A549 (cell line): ENCODE measurements at places on chromosomes 13 and 19. TPM values are rescaled to one million over a fixed set of nuclear protein-coding genes. Genes with fewer than 3 reads are reported as not detected.

Gene ANGPTL4
- 12.3 to 18.1 TPM (median 15.1 TPM) in 3 replicates for polyA plus RNA-seq

Gene KCNK6
- polyA plus RNA-seq: 2.4 to 2.8 TPM (median 2.4 TPM) in 3 replicates

DNA sequence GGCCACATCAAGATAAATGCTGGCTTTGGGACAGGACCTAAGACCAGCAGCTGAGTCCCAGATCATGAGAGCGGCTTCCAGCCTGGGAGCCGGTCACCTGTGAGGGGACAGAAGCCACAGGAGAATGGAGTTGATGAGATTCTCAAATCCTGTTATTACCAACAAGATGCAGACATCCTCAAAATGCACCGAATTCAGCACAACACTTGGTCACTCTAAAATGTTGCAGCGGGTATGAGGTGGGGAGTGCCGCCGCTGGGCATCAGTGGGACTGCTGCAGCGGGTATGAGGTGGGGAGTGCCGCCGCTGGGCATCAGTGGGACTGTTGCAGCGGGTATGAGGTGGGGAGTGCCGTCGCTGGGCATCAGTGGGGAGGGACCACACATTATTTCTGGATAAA is 21.2 kb downstream of the RANBP3 start:
- no peak for DNase-seq

- no peak for DNase-seq
Measured at GRCh38 chr19:33814181-33815165, 17.8 kb downstream of the KCTD15 start.

GRCh38 chr13:65292488-65292901 is 1937.6 kb downstream of the PCDH9 start:
- DNase-seq: no peak

- DNase-seq: no peak
Measured at GRCh38 chr13:83471011-83471410, 411.3 kb downstream of the SLITRK1 start.

DNA sequence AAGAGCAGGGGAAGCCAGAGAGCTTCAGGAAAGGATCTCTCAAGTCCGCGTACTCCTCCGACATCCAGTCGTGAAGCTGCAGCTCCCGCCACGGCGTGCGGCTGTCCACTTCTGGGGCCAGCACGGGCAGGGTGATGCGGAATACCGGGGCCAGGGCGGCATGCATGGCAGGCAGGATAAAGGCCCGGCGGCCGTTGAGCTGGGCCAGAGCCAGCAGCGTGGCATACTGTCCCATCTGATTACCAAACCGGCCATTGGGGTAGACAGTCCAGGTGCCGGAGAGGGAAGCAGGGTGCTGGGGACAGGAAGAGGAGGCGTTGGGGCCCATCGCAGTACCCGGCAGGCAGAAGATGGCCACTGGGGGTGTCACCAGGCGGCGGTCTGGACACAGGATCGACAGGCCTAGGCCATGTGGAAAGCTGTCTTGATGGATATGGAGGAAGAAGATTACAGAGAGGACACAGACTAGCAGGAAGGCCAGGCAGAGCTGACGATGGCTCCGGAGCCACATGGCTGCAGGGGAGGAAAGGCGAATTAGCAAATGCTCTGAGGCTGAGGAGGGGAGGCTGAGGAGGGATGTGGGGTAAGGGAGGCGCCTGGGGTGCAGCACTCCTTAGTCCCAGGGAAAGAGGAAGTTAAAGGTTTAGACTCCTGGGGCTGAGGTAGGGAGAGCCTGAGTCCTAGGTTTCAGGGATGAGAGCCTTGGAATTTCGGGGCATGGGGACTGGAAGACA is 1.5 kb downstream of the FUT1 start:
- DNase-seq: no peak

GRCh38 chr19:31671411-31672035 is 322.3 kb upstream of the TSHZ3 start:
- no peak for DNase-seq

Gene CGB1
- 0.13 TPM in 1 of 3 replicates, not detected in the others for polyA plus RNA-seq

DNA sequence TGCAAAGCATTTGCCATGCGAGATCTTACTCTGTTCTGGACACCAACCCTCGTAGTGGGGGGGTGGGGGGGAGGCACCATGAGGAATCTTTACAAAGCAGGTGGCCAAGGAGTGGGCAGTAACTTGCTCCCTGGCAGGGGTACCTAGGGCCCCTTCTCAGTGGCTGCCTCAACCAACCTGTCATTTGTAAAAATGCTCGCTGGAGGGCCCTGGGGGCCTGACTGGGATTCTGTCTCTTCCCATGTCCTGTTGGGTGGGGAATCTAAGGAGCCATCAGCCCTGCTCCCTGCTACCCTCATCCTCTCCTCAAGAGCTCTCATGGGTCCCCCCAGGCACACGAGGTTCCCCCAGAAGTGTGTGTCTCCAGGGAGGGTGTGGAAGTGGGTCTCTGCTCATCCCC is 1.5 kb downstream of the KCNN1 start:
- no peak for DNase-seq

Gene WDR88
- polyA plus RNA-seq: not detected in 3 replicates

DNA sequence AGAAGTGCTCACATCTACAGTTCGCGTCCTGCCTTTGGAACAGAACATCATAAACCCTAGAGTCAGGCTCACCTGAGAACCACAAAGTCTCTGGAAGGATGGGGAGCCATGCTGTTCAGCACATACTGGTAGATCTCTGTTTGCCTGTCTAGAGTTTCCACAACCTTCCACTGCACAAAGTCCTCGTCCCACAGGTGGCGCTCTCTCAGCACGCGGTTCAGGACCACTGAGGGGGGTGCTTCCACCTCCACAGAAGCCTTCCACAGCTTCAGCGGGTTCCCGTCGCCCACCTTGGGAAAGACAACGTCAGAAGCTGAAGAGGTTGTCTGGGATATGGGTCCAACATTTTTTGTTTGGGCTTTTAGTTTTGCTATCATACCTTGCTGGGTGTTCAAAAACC is 93.6 kb downstream of the KL start:
- no peak for DNase-seq

- no peak for DNase-seq
Measured at GRCh38 chr19:49161987-49162386, 4.4 kb downstream of the TRPM4 start.

Gene ENOX1
- 0.28 to 0.33 TPM (median 0.28 TPM) in 3 replicates for polyA plus RNA-seq

Gene SHD
- polyA plus RNA-seq: 0.29 to 0.38 TPM in 2 of 3 replicates, not detected in the other

DNA sequence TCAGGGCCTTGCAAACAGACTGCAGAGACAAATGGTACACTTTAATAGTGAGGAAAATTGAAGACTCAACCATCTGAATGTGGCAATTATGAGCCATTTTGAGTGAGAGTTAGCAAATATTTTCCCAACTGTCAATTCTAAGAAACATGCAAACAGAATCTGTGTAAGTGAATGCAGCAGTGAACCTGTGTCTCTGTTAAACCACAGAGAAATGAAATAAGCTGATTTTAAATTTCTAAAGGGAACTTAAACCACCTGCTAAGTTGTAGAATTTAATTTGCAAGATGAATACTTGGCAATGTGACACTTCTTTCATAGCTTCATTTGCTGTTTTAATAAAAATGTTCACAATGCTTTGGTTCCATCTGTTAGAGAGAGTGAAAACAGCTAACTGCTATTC is 42.0 kb upstream of the TDRD3 start:
- DNase-seq: no peak

Gene RNF113B
- not detected in 3 replicates for polyA plus RNA-seq

Gene TMEM190
- 1.2 to 1.9 TPM (median 1.7 TPM) in 3 replicates for polyA plus RNA-seq

DNA sequence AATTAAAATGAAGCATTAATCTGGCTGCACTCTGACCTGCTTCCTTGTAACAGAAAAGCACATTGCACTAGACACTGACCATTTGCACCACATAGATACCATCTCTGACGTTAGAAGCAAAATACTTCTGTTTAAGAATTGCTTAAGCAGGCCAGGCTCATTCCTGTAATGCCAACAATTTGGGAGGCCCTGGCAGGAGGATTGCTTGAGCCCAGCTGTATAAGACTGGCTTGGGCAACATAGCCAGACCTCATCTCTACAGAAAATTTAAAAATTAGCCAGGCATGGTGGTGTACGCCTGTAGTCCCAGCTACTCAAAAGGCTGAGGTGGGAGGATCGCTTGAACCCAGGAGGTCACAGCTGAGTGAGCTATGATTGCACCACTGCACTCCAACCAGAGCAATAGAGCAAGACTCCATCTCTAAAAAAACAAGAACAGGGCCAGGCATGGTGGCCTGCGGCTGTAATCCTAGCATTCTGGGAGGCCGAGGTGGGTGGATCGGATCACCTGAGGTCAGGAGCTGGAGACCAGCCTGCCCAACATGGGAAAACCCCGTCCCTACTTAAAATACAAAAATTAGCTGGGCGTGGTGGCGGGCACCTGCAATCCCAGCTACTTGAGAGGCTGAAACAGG is 7.0 kb upstream of the TLE6 start:
- no peak for DNase-seq

Gene CABP5
- polyA plus RNA-seq: not detected in 3 replicates

- DNase-seq: no peak
Measured at GRCh38 chr19:29587518-29587986, 18.5 kb upstream of the POP4 start.

DNA sequence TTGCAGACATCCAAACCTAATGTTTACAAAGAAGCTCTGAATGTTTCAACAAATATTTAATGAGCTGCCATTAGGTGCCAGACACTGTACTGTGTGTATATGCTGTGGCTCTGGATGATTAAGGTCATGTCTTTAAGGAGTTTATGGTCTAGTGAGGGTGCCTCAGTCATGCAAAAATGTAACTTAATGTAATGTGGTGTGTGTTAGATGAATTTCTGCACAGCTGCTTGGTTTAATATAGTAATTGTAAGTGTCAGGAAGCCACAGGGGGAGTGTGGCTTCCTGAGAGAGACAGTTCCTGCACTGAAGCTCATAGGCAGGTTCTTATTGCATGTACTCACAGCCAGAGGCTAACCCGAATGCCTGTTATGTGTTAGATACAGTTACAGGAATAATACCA is 43.3 kb downstream of the SPATA13 start:
- no peak for DNase-seq

Gene ZIK1
- 0.03 TPM in 1 of 3 replicates, not detected in the others for polyA plus RNA-seq

Gene DPF1
- polyA plus RNA-seq: 4.4 to 6.8 TPM (median 5.3 TPM) in 3 replicates

- no peak for DNase-seq
Measured at GRCh38 chr19:38741670-38742069, 2.6 kb downstream of the CAPN12 start.

Gene SIAH3
- polyA plus RNA-seq: not detected in 3 replicates

DNA sequence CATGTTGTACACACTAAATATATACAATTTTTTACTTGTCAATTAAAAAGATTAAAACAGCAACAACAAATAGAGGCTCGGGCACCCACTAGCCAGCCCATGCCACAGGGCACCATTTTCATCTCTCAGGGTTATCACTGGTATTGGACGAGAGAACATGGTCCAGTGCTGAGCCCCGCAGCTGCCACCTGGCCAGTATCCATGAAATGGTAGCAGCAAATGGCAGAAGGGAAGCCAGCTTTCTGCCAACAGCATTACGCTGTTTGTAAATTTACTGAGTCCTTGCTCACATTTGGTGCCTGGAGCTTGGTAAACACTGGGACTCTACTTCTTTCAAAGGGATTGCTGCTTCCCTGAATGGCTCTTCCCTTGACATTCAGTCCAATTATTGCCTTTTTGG is 87.9 kb upstream of the WASF3 start:
- DNase-seq: no peak

Gene POSTN
- polyA plus RNA-seq: 0.04 to 0.07 TPM (median 0.04 TPM) in 3 replicates

Gene MAST3
- polyA plus RNA-seq: 2.0 to 2.5 TPM (median 2.0 TPM) in 3 replicates

DNA sequence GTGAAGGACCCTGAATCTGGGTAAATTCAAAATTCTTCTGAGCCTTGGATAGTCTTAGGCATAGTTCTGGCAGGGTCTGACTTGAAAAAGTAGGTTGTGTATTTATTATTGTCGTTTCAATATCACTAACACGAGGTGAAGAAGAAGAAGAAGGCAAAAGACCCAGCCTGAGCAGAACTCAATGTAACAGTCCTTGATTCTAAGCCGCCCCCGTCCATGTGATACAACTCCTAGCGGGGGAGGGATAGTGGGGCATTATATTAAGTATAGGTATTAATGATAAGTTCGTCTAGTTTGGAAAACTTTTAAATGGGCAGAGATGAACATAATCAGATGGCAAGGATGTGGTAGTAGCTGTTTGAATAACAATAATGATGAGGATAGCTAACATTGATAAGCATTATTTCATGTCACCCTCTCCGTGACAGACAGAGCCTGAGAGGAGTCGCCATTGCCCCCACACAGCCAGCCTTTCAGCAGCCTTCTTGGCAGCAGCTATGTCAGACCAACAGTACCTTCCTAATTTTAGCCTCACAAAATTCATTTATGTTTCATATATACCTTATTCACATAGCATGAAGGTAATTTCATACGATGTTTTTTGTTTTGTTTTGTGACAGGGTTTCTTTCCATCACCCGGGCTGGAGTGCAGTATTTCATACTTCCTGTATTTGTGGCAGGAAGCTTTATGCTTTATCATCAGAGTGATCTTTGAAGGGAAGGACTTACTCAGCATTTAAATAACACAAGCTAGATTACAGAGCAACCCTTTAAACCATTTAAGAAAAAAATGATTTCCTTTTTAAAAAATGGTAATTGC is 64.4 kb upstream of the NPAS1 start:
- DNase-seq: no peak

DNA sequence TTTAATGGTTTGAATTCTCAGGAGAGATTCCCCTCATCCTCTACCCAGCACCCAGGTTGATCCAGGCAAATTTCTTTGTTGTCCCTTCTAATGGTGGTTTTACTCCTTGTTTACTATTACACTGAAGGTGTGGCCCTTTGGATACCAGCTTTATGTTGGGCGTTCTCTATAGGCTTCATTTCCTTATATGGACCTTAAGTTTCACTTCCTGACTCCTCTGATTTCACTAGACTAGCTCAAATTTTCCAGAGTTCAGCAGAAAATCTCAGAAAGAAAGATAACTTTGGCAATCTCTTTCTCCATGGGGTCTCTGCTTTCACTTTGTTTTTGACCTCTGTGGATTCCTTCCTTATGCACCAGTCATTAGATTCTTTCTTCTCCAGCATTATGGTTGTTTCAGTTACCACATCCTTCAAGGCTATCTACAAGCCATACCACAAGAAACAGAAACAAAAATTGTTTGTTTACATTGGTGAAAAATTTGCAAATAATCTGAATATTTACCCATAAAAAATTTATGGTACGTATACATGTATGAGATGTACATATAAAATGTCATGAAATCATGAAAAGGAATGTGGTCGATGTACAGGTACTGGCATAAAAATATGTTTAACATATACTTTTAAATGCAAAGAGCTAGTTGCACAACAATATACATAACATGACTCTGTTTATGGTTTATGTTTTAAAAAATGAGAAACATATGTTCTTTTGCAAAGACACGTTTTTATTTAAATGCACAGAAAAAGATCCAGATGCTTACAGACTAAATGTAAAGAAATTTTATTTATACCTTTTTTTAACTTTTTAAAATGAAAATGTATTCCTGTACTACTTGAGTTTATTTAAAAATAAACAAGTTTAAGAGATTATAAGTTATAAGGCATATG is 212.6 kb downstream of the LACC1 start:
- DNase-seq: no peak

DNA sequence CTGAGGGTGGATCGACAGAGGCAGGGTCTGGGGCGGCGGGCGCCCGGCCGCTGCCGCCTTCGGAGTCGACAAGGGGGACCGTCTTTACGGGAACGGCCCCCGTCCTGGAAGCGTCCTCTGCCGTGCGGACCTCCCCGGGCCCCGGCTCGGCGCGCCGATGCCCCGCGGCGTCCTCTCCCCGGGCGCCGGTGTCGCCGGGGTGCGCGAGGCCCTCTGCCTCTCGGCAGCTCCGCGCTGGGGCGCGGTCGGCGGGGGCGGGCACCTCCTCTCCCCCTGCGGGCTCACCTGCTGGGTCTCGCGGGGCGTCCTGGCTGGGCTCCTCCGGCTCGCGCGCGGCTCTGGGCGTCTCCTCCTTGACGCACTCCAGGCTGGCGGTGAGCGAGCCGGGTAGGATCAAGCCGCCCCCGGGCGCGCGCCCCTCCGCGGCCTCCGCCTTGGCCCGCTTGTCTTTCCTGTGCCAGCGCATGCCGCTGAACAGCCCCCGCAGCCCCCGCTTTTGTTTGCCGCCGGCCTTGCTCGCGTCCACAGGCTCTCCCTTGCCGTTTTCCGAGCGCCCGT is 1.5 kb downstream of the AMER2 start:
- no peak for DNase-seq

Gene PINLYP
- polyA plus RNA-seq: 0.27 to 0.37 TPM (median 0.28 TPM) in 3 replicates
